ENCODE measurements at places on chromosomes 12 and 14. TPM values are rescaled to one million over a fixed set of nuclear protein-coding genes. Genes with fewer than 3 reads are reported as not detected.

HOXC9 gene
- not detected for total RNA-seq

VRTN gene
- 148 TPM for total RNA-seq

CLBA1 gene
- 2.1 TPM for total RNA-seq

MAP1LC3B2 gene
- 1.5 TPM for total RNA-seq

CELA1 gene
- total RNA-seq = not detected

MYH6 gene
- not detected for total RNA-seq

SERPINA12 gene
- total RNA-seq = not detected

LRRC43 gene
- total RNA-seq = 0.35 TPM

CLEC2A gene
- 3.7 TPM for total RNA-seq

SOCS4 gene
- 24.8 TPM for total RNA-seq

BDKRB2 gene
- total RNA-seq = 0.13 TPM

FOXG1 gene
- 0.29 TPM for total RNA-seq

KRT79 gene
- not detected for total RNA-seq

RD3L gene
- total RNA-seq = not detected

DTX1 gene
- total RNA-seq = 8.6 TPM

BMP4 gene
- total RNA-seq = 5.9 TPM

SNAPC1 gene
- 9.6 TPM for total RNA-seq

LRFN5 gene
- total RNA-seq = 5.4 TPM

CPM gene
- total RNA-seq = 1.1 TPM

CLEC7A gene
- not detected for total RNA-seq

INF2 gene
- total RNA-seq = 59.5 TPM

BHLHE41 gene
- 3.4 TPM for total RNA-seq

APOF gene
- total RNA-seq = not detected

GLRX5 gene
- 88.8 TPM for total RNA-seq

CAPZA3 gene
- total RNA-seq = not detected

SLC22A17 gene
- 39.4 TPM for total RNA-seq

MTHFD1 gene
- 302 TPM for total RNA-seq

FRMD6 gene
- 23.7 TPM for total RNA-seq

All from H1 (cell line).